ENCODE measurements at places on chromosomes 6 and 20.

DNA sequence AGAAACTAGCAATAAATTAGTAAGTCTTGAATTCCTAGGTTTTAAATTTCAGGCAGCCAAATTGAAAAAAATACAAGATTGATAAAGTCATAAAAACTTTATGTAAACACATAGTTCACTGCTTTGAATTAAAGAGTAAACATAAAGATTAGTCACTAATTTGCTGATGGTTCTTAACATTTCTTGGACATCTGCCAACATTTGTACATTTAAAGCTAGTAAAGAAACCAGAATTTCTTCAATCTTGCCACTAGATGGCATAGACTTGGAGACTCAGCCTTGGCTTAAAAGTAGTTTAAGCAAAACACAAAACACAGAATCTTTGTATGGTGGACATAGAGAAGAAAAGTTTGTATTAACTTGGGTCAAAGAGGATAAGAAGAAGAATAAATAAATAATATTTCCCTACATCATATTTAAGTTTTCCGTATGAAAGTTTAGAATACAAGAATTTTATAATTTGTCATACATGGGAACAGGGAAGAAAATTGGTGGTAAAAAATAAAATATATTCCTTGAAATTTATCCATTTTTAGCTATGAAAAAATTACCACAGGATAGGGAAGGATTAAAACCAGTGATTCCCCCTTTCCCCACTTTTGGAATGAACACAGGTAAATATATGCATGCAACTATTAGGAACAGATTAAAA, 41.7 kb upstream of the FAM135A start:
- peak; percentile 18 for DNase-seq

DNA sequence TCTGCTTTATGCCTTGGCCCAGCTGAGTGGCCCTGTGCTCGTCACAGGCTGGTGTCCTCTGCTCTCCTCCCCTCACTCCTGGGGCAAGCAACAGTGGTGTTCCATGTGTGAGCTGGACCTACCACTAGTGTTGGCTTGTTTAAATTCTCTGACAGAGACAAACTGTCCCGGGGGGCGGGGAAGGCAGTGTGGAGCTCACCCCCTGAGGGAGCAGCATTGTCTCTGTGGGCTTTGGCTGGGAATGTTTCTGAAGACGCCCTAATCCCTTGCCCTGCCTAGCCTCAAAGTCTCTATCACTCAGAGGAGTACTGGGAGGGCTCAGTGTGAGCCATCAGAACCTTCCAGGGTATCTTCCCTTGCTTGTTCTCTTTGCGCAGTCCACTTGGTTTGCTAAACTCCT, 5.2 kb upstream of the VEGFA start:
- no peak for DNase-seq

- DNase-seq = no peak
Observed at GRCh38 chr6:150299873-150300485, 68.8 kb upstream of the IYD start.

DNA sequence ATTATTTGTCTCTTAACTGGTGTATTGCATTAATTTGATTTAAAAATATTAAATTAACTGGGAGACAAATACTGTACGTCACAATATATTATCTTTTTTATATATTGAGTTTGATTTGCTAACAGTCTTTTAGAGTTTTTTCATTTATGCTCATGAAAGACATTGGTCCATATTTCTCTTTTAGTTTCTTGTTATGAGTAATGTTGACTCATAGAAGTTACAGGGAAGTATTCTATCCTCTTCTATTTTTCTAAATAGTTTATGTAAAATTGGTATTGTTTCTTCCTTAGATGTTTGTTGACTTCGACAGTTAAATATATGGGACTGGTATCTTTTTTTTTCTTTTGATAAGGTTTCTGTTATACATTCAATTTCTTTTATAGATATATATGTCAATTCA, 1115.6 kb upstream of the CITED2 start:
- no peak for DNase-seq

DNA sequence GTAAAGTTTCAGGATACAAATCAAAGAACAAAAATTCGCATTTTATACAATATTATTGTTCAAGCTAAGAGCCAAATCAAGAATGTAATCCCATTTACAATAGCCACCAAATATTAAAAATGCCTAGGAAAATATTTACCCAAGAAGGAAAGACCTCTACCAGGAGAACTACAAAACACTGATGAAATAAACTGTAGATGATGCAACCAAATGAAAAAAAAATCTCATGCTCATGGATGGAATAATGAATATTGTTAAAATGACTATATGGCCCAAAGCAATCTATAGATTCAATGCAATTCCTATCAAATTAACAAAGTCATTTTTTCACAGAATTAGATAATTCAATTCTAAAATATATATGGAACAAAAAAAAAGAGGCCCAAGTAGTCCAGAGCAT, 708.8 kb upstream of the MAN1A1 start:
- DNase-seq = no peak

DNA sequence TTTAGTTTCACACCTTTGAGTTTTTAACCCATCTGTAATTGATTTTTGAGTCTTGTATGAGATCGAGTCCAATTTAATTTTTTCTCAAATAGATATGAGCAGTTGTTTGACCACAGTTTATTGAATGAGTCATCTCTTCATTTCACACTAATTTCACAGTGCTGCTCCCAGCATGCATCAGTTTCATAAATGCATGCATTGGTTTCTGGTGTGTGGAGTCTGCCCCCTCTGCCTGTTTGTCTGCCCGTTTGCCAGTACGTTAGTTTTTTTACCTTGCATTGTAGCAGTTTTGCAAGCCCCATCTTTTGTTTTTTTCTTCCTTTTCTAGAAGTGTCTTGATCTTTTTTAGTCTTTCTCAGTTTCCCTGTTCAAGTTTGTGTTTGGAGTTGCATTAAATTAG, 11.9 kb downstream of the SLX4IP start:
- peak; percentile 24 for DNase-seq

- no peak for DNase-seq
Observed at GRCh38 chr20:14199111-14199510, 138.3 kb downstream of the FLRT3 start.

- no peak for DNase-seq
Observed at GRCh38 chr6:118656847-118657451, 5.6 kb upstream of the CEP85L start.

GRCh38 chr6:1626481-1626880, 16.8 kb downstream of the FOXC1 start:
- no peak for DNase-seq

DNA sequence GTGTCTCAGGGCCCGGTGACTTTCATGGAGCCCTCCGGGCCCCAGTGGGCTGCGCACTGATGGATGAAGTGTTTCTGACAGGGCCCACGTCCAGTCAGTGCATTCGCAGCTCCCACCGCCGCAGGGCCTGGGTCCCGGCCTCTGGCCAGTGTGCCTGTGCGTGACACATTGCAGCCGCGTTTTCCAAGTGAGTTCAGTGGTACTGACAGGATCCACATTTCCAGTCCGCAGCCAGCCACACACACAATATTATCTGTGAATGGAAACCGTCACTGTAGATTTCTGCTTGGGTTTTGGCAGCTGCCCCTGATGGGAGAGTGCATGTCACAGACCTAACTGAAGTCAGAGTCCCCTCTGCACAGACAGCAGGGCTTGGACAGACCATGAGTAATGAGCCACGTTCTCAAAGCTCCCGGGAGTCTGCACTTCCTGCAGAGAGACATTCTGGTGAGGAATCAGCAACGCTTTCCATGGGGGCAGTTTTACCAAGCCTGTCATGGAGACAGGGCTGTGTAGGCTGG, 171.4 kb downstream of the MYLK4 start:
- no peak for DNase-seq

DNA sequence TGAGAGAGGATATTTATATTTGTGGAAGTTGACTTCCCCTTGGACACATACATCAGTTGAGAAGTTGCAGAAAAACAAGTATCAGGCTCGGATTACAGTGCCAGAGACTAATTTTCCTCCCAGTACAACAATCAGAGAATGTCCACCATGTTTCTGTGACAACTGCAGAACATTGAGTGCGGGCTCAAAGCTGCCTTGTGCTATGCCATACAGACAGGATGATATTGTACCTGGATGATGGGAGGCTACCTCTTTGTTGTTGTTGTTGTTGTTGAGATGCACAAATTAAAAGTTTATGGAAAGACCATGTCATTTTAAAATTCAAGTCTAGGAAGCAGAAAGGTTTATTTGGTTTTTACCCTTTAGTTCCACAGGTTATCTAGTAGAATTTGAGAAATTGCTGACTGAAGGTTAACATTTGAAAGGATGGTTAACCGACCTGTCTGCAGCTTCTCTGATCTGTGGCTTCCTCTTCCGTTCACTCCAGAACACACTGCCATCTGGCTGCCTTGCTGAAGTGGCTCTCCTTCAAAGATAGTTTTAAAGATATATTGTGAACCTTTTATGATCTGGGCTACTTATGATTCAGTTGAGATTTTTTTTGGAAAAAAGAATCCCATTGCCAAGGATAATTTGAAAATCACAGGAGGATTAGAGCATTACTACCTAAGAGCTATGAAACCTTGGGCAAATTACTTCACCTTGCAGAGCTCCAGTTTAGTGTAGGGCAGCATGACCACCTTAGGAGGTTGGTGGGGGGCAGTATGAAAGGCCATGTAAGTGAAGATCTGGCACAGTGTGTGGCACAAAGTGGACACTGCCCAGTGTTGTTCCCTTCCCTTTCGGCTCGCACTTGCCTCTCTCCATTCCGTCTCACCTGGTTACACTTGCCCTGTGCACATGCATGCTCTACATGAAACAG, 15.9 kb downstream of the TMEM200A start:
- no peak for DNase-seq

DNA sequence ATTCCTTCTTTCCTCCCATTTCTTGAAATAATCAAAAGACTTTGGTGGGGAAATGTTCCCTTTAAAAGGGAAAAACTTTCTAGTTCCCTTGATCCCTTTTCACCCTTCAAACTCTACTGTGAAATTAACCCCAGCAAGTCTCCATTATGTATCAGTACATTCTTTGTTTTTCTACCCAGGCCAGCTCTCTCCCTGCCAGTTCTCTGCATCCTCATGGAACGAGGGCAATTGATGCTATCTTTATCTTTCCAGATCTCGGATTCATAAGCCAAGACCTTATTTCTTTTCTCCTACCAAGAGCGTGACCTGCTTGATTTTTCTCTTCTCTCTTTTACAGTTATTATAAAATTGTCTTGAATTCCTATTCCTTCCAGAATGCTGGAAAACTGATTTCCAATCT, 75.8 kb downstream of the ADGRB3 start:
- DNase-seq = no peak

- DNase-seq = no peak
Observed at GRCh38 chr20:21027569-21027968, 78.6 kb downstream of the LINC00237 start.

GRCh38 chr20:51322164-51322707, 220.3 kb downstream of the NFATC2 start:
- DNase-seq = no peak

GRCh38 chr6:7669742-7670141, 56.2 kb upstream of the BMP6 start:
- DNase-seq = no peak

DNA sequence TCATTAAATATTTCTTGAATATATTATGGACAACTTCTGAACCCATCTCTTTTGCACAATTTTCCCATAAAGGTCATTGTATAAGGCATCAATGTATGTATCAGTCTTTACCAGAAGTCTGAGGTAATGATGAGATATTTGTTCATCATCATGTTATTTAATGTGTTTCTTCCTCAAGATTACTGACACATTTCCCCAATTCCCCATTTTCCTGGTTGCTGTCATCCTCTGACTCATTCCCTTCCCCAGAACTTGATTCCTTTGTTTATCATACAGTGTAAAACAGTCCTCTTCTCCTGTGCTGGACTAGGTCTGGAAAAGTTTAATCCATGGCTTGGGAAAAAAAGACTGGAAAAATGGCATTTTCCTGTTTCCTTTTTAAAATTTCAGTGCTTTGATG, 107.9 kb upstream of the FLRT3 start:
- no peak for DNase-seq

DNA sequence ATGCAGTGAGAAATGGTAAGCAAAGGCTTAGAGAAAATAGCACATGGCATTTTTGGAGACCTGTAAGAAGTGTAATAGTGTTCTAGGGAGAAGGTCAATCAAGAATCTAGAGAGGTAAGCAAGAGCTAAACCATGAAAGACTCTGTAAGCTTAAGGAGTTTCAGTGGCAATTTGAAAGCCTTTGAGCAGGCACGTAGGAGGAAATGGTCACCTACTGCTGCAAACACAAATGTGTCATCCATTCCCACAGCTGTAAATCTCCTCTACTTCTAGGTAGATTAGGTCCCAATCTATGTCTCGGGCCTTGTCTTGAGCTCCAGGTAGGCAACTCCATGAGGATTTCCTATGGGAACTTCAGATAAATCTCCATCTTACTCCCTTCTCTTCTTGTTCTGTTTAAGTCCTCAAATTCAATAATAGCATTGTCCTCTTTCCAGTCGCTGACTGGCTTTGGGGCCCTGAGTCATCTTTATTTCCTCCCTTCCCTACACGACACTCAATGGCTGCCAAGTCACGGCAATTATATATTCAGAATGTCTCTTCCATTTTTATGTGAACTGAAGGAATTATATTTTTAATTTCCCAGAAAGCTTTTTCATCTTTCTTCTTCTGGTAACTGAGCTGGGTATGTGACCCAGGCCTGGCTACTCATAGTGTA, 24.2 kb upstream of the PAQR8 start:
- no peak for DNase-seq

DNA sequence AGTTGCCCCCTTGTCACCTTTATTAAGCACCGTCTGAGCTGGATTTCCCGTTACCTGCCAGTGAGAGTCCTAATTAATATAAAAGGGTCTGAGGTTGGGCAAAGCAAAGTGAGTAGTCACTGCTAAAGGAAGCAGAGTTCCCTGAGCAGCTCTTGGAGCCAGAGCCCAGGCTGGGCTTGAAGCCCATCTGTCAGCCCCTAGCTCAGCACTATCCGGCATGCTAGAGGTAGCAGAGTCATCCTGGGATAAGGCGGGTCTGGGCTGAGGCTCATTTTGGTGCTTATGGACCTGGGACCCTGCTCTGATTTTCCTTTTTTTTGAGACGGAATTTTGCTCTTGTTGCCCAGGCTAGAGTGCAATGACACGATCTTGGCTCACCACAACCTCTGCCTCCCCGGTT, 46.2 kb downstream of the ADNP start:
- no peak for DNase-seq

GRCh38 chr6:7050872-7051779, 56.6 kb upstream of the RREB1 start:
- no peak for DNase-seq

DNA sequence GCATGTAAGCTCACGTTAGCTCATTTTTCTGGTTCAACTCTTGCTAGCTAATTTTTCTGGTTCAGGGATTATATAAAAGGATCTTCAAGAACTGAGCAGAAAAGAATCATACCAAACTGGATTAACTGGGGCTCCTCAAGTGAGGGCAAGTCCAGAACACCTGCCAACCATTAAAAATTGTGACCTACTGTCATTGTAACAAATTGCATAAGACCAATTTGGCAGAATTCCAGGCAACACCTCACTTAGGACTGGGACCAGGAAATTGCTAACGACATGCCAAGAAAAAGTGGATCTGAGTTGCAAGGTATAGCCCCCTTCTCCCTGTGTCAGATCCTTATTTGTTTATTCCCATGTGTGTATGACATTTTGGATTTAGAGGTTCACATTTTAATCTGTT, 216.6 kb downstream of the HIVEP2 start:
- no peak for DNase-seq

- no peak for DNase-seq
Observed at GRCh38 chr6:84065693-84066290, 32.2 kb downstream of the MRAP2 start.

GRCh38 chr6:87094576-87094975, 330 bp downstream of the CGA start:
- no peak for DNase-seq

- peak; percentile 41 for DNase-seq
Observed at GRCh38 chr6:157669747-157670216, 153.3 kb upstream of the SNX9 start.

All from smooth muscle cell of the brain vasculature (primary cell).